Left lung (tissue), 14 donors: ENCODE measurements at places on chromosomes 4 and X. TPM values are rescaled to one million over a fixed set of nuclear protein-coding genes. Genes with fewer than 3 reads are reported as not detected.
A peak's percentile ranks its signal among the peaks of the same experiment; 100 is the strongest.

DNA sequence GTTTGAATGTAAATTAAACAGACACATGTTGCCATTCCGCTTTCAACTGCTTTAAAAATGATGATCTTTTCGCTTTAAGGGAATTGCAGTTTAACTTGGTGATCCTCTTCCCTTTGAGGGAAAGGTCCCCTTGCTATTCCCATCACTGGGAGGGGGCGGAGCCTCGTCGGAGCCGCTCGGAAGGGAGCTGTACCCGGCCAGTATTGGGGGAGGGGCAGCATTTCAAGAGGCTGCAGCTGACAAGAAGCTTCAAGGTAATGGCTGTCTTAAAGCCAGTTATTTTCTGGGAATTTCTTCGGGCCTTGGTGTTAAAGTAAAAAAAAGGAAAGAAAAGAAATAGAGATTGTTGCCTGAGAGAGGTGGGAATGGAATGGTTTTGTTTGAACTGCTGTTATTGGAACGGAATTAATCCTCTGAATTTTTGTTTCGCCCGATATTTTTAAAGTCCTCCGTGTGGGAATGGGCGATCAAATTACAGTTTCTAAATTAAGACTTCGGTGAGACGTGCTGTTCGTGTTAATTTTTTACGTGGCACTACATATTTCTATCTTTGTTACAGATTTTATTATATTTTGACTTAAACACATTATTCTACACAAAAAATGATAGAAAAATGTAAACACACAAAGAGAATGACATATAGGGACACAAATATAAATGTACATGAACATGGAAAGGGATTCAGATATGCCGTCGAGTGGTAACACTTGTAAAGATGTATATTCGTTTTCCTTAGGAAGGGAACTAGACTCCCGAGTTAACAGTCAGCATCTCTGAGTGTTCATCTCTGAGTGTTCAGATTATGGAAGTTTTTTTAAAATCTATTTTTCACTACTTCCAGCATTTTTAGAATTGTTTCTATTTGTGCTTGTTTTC is 9.2 kb downstream of the PWWP3B start:
- H3K36me3 ChIP-seq, result no peaks in the 10 kb centered on the region
- no peak overlapping the region for H3K4me3 ChIP-seq
- peak; percentile 35 for DNase-seq
- no peaks in the 10 kb centered on the region for H3K4me1 ChIP-seq

- H3K36me3 ChIP-seq, result no peaks in the 10 kb centered on the region
- H3K27me3 ChIP-seq, result peaks cover 5% of the 10 kb centered on the region
- peak overlapping the region; percentile 76 for H3K27ac ChIP-seq
- no peaks in the 10 kb centered on the region for H3K4me1 ChIP-seq
- H3K4me3 ChIP-seq, result peak overlapping the region; percentile 63
- peak; percentile 10 for DNase-seq
These were observed 645 bp downstream of the AMMECR1 start for GRCh38 chrX:110317061-110317819.

DNA sequence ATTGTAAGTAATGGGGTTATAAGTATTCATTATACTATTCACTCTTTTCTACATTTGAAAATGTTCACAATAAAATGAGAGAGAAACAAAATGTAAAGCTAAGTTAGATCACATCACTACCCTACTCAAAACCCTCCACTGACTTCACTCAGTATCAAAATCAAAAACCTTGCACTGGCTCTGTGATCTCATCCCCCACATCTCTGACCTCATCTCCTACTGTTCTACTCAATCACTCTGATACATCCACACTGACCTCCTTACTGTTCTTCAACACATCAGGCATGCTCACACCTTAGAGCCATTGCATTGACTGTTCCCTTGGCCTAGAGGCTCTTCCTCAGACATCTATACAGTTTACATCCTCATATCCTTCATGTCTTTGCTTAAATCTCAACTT is 50.7 kb downstream of the THOC2 start:
- peaks cover 3% of the 10 kb centered on the region for H3K36me3 ChIP-seq
- no peaks in the 10 kb centered on the region for H3K4me1 ChIP-seq
- no peak overlapping the region for H3K27ac ChIP-seq
- no peak overlapping the region for H3K4me3 ChIP-seq

- no peaks in the 10 kb centered on the region for H3K36me3 ChIP-seq
- no peaks in the 10 kb centered on the region for H3K27me3 ChIP-seq
- H3K4me3 ChIP-seq, result no peak overlapping the region
- no peak for DNase-seq
These were observed 46.5 kb downstream of the PHOX2B start for GRCh38 chr4:41701983-41702382.

- no peak overlapping the region for H3K27ac ChIP-seq
- H3K27me3 ChIP-seq, result no peaks in the 10 kb centered on the region
- no peaks in the 10 kb centered on the region for H3K4me1 ChIP-seq
- no peak overlapping the region for H3K4me3 ChIP-seq
- DNase-seq, result no peak
These were observed 54.0 kb upstream of the C4orf54 start for GRCh38 chr4:99711657-99712056.

Gene FREM3
- not detected for total RNA-seq

Gene RIBC1
- total RNA-seq, result 1.9 TPM

Gene EVC2
- total RNA-seq, result 5.7 TPM

Gene VCX2
- total RNA-seq, result not detected
